ENCODE measurements at places on chromosomes 6 and 20.
A peak's percentile ranks its signal among the peaks of the same experiment; 100 is the strongest.

DNA sequence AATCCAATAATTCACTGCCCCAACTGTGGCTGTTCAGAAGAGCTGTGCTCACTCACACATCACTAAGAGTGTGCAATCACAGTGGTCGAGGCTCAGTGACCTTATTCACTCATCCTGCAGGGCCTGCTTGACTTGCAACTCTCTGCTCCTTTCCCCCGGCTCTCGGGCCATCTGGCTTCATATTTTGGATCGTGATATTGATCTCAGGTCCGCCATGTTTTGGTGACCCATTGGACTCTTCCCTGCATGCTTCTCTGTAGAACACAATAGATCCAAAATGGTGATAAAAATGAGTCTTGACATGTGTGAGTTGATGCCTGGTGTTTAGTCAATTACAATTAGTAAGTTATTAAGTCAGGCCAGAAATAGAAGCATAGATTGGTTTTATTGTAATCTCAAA is 313.9 kb upstream of the SOX4 start:
- no peak for DNase-seq

GRCh38 chr6:52995913-52996645 is 995 bp upstream of the GSTA4 start:
- DNase-seq, result peak; percentile 86

DNA sequence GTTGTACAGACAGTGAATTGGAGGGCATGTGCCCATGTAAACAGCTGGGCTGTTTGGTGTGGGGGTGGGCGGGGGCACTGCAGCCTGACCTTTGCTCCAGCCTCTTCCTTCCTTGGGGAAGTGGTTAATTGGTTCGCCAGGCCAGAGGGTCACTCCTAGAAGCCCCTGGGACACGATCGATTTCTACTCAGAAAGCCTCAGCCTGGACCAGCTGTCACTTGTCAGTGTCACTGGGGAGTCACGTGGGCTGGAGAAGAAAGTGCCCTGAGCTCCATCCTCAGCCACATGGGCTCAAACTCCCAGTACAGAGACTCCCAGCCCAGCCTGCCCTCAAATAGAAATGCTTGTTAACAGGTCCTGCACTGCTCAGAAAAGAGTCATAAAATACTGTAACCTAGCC is 423.8 kb upstream of the SULF2 start:
- DNase-seq, result no peak

GRCh38 chr6:118280210-118280609 is 267.9 kb upstream of the PLN start:
- no peak for DNase-seq

GRCh38 chr6:84738996-84739865 is 25.2 kb downstream of the TBX18 start:
- no peak for DNase-seq

- DNase-seq, result peak; percentile 77
These were observed 1.4 kb upstream of the MAN1A1 start for GRCh38 chr6:119350952-119351372.

DNA sequence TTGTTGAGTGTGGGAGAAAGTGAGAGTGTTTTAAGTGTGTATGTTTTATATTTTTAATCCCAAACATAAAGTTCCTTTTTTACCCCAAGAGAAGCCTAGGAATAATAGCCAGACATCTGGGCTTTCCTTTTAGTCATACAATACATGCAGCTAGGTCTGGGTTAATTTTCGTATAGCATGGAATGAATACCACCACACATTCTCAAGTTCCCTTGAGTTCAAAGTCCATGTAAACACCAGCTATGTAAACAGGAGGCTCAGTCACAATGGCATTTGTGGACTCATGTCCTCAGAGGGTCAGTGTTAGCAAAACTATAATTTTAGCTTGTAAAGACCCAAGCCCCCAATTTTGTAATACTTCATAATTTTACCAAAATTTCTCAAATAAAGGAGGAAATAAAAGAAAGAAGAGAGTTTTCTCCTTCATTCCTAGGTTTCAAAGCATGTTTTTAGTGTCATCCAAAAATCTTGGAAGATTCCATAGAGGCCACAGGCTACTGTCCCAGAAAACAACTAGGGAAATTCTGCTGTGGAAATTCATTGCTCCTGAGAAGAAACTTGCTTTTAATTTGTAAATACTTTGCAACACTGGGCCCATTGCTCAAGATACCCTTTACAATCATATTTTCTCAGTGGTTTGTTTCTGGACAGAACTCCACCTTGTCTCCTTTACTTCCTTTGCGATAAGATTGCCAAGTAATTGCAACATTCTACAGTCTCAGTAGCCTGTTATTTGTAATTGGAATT is 671.2 kb downstream of the COL12A1 start:
- DNase-seq, result no peak

DNA sequence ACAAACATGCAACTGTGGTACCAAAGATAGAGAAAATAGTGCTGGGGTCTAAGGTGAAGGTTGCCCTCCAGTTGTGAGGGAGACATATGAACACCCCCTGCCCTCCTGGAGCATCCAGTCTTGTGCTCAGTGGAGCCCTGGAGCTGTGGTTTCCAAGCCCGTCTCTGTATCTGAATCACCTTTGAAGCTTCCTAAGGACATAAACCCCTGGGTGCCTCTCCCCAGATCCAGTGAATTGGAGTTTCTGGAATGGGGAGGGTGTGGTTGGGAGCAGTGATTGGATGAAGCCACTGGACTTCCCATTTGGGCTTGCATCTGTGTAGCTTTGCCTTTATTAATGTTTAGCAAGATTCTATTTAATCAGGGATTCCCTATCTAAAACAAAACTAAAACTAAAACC is 22.4 kb upstream of the E2F3 start:
- no peak for DNase-seq

- peak; percentile 77 for DNase-seq
These were observed 49.3 kb upstream of the SCAF8 start for GRCh38 chr6:154683756-154684523.

DNA sequence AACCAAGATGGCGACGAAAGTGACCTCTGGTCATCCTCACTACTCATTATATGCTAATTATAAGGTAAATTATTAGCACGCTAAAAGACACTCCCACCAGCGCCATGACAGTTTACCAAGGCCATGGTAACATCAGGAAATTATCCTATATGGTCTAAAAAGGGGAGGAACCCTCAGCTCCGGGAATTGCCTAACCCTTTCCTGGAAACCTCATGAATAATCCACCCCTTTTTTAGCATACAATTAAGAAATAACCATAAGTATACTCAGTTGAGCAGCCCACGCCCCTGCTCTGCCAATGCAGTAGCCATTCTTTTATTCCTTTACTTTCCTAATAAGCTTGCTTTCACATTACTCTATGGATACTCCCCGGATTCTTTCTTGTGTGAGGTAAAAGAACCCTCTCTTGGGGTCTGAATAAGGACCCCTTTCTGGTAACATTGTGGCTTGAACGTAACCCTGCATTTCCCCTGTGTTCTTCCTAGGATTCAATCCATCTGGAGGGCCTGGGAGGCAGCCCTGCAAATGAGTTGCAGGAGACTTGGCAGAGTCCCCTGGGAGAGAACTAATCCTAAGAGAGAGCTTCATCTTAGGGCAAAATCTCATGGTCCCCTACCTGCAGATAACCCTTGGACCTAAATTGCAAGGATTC is 225.6 kb upstream of the JARID2 start:
- DNase-seq, result no peak

DNA sequence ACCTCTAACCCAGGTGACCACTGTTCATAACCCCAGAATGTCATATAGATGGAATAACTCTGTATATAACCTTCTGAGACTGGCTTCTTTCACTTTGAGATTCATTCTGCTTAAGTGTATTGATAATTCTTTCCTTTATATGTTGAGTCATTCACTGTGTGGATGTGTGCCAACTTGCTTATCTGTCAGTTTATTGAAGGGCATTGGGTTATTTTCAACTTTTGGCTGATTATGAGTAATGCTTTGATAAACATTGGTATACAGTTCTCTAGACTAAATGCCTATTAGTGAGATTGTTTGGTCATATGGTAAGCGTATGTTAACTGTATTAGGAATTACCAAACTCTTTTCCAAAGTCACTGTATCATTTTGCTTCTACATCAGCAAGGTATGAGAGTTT is 453.4 kb upstream of the SPTLC3 start:
- no peak for DNase-seq

DNA sequence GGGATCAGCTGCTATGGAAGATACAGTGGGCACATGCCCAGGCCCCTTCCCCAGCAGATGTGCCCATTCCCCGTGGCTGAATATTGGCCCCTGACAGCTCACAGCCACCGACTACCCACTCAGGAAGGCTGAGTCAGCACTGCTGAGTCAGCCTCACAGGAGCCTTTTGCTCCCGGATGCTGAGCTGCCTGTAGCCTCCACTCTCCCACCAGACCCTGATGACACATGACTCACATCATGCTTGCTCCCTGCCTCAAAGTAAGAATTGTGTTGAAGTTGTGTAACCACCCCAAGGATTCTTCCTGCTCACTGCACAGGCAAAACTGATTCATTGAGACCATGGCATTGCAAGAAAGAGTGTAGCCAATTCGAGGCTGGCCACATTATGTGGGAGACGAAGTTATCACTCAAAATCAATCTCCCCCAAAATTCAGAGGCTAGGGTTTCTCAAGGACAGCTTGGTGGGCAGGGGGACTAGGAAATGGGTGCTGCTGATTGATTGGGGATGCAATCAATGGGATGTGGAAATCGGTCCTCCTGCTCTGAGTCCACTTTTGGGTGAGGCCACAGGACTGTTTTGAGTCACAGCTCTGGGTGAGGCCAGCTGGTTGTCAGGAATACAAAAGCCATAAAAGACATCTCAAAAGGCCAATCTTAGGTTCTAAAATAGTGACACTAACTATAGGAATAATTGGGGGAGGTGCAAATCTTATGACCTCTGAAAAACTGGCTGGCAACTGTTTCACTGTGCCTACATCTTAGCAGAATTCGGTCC is 556.6 kb upstream of the CDH4 start:
- DNase-seq, result no peak

GRCh38 chr20:34872622-34873224 is at the start of gene GGT7:
Gene GGT7 (minus strand): TSS chr20:34872856. CDS start chr20:34872815, 41 bp downstream.
- DNase-seq, result peak; percentile 83

GRCh38 chr20:56439771-56440291 is 27.8 kb downstream of the CASS4 start:
- no peak for DNase-seq

DNA sequence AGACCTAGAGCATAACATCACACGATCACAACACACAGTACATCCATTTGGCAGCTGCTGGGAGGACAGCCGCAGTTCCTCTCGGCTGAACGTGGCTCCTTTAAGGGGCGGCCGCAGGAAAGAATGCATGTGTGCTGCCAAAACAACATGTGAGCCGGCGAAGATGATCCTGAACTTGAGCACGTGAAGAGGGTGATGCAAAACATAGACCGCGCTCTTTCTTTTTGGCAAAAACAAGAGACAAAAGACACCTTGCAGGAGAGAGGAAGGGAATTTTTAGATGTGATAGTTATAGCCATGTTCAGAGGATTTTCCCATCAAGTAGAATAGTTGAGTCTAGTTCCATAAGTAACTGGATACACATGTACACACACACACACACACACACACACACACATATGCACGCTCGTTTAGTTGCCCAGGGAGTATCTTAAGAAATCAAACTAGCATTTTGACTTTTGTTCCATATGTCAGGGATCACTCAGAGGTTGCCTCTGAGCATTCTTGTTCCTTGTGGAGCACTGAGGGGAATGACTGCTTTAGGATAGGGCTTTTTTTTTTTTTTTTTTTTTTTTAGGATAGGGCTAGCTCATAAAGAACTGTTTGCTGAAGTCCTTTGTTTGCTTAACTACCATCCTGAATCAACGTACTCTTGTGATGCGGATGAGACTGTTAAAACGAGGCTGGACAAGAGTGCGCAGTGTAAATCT is 21.7 kb upstream of the RANBP9 start:
- no peak for DNase-seq

DNA sequence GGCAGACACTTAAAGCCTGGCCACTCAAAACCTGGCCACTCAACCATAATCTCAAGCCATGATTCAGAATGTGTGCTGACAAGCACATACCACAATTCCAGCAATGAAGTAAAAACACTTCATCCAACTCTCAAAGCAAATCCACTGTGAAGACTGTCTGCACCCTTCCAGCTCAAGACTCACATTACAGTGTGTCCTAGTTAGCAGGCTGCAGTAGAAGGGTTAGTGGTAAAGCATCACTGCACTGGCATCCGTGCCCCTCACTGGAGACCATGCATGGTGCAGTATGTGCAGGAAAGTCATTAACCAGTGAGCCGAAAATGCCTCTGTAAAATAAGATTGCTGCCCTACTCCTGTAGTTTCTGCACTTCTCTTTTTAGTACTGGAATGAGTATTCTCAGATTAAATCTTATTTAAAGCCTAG is 43.4 kb downstream of the SLC23A2 start:
- peak; percentile 27 for DNase-seq

- no peak for DNase-seq
These were observed 648.5 kb downstream of the HTR1B start for GRCh38 chr6:76814496-76815458.

DNA sequence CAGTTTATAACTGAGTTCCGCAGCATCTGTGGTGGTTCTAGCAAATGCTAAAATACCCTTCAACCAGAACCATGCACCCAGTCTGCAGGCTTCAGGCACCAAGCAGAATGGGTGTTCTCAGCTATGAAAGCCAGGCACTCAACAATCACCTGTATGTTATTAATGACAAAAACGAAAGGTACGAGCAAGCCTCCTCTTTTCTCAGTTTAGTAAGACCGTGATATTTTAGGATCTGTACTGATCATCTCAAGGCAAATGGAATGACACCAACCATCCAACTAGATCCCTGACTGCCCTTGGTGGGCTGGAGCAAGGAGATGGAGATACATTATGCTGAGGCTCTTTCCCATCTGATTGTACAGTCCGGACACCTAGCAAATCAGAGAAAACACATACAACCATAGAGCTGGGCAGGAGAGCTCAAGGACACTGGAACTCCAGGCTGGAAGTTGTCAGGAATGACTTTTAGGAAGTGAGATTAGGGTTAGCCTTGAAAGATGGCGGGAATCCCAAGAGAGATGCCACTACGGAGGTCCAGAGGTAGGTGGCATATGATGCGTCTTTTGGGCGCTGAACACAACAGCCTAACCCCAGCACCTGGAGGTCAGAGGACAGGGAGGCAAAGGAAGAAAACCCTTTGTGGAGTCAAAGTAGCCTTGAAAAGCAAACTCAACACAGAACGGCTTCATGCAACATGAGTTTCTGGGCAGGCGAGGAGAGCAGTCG is 33.4 kb downstream of the SLC23A2 start:
- DNase-seq, result no peak

- no peak for DNase-seq
These were observed 76.4 kb downstream of the TRAM2 start for GRCh38 chr6:52500238-52501129.

DNA sequence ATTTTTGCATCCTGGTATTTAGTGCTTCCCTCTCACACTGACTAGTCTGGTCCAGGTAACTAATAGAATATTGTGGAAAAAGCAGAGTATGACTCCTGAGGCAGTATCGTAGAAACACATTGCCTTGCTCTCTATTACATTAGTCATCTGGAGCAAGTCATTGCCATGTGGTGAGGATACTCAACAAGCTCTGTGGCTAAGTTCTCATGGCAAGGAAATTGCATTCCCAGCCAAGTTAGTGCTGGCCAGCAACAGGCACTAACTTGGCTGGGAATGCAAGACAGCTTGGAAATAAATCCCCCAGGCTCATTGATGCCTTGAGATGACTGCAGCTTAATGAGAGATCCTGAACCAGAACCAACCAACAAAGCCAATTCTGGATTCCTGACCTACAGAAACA is 39.7 kb upstream of the HTR1B start:
- no peak for DNase-seq

GRCh38 chr6:156250593-156250992 is 526.6 kb upstream of the ARID1B start:
- no peak for DNase-seq
